Cortex of kidney (tissue), 1 donor: ENCODE measurements at places on chromosomes 4 and X.

- DNase-seq = no peak
Observed at GRCh38 chr4:118113220-118113619, 78.9 kb downstream of the NDST3 start.

- DNase-seq = no peak
Observed at GRCh38 chr4:26330946-26331345, 10.1 kb downstream of the RBPJ start.

- DNase-seq = no peak
Observed at GRCh38 chr4:185343726-185344581, 51.8 kb downstream of the LRP2BP start.

- no peak for DNase-seq
Observed at GRCh38 chrX:50103866-50104566, 96.8 kb downstream of the AKAP4 start.

DNA sequence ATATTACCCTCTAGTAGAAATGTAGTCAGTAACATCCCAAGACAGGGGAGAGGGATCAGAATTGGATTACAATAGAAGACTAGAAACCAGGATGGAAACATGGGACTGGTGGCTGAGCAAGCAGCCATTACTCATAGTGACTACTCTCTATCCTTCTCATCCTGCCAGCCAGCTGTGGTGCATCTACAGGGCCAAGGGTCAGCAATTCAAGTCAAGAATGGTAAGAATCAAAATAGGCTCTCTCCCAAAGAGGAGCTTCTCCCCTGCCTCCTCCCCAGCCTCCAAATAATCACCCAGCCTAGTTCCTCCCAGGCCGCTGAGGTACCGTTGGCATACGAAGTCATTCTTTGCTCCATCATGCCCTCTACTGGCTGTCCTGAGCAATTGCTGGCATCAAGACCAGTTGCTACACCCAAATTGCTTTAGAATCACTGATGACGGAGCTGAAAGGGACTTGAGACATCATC, 19.4 kb downstream of the AWAT2 start:
- no peak for DNase-seq

DNA sequence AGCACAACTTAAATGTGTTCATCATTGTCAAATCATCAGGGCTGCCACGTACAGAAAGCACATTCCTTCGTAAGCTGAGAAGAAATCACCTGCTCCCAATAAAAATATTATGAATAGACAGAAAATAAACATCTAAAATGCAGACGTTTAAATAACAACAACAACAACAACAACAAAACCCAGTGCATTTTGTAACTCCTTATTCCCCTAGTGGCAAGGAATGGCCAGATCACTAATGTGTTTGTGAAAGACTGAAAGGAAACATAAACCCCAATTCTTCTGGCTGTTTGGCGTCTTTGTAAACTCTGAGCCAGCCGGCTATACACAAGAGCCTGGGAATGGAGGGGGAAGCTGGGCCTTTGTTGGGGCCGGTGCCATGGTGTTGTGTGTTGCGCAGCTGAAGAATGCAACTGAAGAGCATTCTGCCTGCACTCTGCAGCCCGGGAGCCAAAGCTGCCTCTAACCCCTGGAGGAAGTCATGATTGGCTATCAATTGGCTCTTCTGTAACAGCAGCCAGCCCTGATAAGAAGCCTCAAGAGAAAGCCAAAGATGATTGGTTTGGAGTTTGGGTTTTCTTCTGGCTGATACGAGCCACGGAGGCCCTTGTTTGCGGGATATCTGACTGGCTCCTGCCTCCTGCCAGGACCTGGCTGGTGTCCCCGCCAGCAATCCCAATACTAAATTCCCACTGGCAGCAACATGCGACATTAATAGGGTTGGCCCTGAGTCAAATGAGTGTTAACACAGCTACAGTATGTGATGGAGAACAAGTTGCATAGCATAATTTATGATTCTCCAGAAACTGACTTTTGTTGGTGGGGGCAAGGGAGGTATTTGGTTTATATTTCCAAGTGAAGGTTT, 89.7 kb upstream of the TFDP3 start:
- no peak for DNase-seq

DNA sequence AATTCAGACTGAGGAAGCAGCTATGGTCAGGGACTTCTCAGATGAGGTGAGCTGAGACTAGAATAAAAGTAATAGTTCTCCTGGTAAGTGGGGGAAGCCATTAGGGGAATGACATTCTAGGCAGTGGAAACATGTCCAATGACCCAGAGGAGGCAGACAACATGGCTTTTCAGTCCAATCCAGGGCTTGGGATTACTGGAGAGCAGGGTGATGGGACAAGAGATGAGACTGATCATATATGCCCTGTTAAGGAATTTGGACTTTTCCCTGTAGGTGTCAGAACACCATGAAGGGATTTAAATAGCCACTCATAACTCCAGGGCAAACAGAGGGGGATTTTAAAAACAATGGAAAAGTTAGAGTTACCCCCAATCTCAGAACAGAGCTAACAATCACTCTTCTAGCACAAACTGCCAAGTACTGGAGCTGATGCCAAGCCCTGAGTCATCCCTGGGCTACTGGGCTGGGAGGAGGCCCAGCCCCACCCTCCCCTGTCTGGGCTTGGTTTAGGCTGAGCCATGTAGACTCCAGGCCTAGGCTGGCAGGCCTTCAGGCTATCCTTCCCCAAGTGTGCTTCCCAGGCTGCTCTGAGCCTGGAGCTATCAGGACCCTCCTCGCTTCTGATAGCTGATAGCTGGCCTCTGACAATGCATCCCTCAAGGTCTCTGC, 22.7 kb upstream of the MSN start:
- DNase-seq = no peak

GRCh38 chr4:76874176-76874575, 23.8 kb downstream of the SOWAHB start:
- DNase-seq = no peak

GRCh38 chrX:152895724-152896420, 2.0 kb upstream of the ZNF185 start:
- no peak for DNase-seq

GRCh38 chr4:139054791-139055505, 39.4 kb downstream of the NOCT start:
- DNase-seq = no peak

- DNase-seq = no peak
Observed at GRCh38 chrX:153816831-153817690, 13.3 kb downstream of the PDZD4 start.

- DNase-seq = no peak
Observed at GRCh38 chrX:68086709-68087108, 346.6 kb downstream of the OPHN1 start.

DNA sequence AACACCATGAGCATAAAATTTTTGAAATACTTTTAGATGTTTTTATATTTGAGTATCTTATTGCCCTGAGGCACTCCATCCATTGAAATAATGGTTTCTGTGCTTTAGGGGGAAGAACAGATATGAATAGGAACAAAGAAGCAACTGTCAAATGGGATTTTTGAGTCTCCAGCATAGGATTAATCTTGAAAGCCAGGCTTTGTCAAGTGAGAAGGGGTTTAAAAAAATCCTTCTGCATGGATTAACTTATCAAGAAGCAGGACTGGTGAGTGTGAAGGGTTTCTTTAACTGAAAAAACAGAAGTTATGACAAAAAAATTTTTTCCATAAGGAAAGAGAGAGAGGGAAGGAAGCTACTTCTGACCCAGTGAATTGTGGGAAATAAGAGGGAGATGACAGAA, 7.6 kb upstream of the NUDT9 start:
- DNase-seq = no peak

- DNase-seq = no peak
Observed at GRCh38 chr4:56475917-56476316, 8.5 kb downstream of the SRP72 start.

GRCh38 chrX:21666679-21667078, 8.5 kb upstream of the KLHL34 start:
- no peak for DNase-seq

GRCh38 chrX:136397001-136397400, 90.7 kb upstream of the BRS3 start:
- no peak for DNase-seq

DNA sequence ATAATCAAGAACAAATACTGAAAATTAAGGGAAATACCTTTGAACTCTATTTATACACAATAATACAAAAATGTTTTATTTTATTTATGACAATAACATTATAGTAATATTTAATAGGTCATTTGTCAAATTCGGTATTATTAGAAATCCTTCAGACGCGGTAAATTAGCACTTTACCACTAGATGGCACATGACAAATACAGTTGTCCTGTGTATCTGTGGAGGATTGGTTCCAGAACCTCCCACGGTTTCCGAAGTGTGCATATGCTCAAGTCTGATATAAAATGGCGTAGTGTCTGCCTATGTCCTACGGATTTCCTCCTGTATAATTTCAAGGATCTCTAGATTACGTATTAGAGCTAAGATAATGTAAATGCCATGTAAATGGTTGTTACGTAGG, 8.1 kb upstream of the LINC00632 start:
- no peak for DNase-seq

GRCh38 chrX:104659005-104659744, 93.2 kb downstream of the IL1RAPL2 start:
- no peak for DNase-seq

- no peak for DNase-seq
Observed at GRCh38 chr4:165364452-165365080, 14.2 kb upstream of the CPE start.

- no peak for DNase-seq
Observed at GRCh38 chr4:15982842-15983524, 20.0 kb upstream of the FGFBP2 start.

GRCh38 chr4:3529363-3529762, 2.9 kb downstream of the LRPAP1 start:
- DNase-seq = no peak

- DNase-seq = no peak
Observed at GRCh38 chr4:108619372-108620100, 840 bp upstream of the RPL34 start.

DNA sequence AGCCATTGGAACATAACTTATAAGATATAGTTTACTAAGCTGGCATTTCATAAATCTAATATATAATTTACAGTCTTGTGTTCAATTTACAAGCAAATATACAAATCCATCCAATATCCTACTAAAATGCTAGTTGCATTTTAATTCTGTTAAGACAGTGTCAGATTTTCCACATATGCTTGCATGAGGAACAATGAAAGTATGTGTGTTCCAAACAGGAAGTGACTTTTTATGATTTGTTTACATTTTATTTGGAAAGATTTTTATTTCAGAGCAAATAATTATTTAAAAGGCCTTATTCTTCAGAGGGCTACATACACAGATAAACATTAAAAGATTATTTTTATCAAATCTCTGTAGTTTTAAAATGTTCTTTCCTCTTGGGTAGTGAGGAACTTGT, 130.1 kb downstream of the KLHL34 start:
- no peak for DNase-seq

DNA sequence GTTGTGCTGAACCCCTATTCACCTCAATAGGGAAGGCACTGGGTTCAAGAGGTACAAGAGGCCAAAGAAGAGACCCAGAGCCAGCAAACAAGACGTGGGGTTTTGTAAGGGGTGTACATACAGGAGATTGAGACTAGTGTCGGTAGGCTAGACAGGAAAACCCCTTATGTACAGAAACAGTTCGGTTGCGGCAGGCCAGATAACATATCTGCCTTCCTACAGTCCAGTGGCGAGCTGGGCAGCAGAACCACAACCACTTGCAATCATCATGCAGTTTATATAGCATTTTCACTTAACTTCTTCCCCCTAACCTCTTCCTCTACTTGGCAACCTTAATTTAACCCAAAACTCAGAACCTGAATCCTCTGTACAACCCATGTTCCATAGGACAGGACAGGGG, 422.2 kb downstream of the PDHA2 start:
- no peak for DNase-seq

- no peak for DNase-seq
Observed at GRCh38 chrX:71908387-71908786, 2.3 kb upstream of the NHSL2 start.

DNA sequence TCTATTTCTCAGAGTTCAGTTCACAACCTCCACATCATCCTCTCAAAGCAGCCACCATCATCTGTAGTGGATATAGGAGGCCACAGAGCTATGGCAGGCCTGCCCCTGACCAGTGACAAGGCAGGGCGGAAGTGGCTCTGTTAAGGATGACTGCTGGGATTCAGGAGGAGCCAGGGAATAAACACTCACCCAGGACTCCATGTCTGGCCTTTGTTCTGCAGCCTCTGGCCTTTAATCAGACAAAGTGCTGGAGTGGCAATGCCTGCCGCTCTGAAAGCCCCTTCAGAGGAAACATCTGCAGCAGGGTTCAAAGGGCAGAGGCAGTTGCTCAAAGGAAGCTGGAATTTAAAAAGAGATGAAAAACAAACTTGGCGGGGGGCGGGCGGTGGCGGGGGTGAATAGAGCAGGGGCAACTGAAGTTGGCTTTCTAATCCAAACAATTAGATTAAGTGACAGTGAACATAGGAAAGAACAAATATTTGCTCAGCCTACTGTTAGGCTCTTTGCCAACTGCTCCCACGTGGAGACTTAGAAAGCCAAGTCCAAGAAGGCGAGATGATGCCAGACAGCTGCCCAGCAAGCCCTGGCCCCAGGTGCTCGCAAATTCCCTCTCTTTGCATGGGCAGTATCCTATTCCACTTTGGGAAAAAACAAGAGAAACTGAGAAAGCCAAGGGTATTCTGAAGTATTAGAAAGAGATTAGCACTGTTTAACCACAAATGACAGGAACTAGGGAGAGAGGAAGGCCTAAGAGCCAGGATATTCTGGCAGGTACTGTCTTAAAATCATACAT, 5.5 kb downstream of the MPP1 start:
- no peak for DNase-seq

DNA sequence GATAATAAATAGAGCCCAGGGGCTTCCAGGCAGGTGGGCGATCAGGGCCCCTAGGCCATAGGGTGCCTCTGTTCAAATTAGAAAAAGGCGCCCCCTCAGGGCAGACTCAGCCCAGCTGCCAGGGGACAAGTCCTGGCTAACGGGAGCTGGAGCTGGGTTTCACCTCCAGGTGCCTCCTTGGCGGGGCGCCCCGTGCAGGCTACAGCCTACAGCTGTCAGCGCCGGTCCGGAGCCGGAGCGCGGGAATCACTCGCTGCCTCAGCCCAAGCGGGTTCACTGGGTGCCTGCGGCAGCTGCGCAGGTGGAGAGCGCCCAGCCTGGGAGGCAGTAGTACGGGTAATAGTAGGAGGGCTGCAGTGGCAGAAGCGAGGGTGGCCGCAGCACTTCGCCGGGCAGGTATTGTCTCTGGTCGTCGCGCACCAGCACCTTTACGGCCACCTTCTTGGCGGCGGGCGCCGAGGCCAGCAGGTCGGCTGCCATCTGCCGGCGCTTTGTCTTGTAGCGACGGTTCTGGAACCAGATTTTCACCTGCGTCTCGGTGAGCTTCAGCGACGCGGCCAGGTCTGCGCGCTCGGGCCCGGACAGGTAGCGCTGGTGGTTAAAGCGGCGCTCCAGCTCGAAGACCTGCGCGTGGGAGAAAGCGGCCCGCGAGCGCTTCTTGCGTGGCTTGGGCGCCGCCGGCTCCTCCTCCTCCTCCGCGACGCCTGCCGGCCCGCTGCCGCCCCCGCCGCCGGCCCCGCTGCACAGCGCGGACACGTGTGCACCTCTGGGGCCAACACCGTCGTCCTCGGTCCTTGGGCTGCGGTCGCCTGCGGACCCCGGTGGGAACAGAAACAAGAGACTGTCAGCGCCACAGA, 2.4 kb downstream of the NKX3-2 start:
- no peak for DNase-seq
